ENCODE measurements at places on chromosomes 2 and 18.

DNA sequence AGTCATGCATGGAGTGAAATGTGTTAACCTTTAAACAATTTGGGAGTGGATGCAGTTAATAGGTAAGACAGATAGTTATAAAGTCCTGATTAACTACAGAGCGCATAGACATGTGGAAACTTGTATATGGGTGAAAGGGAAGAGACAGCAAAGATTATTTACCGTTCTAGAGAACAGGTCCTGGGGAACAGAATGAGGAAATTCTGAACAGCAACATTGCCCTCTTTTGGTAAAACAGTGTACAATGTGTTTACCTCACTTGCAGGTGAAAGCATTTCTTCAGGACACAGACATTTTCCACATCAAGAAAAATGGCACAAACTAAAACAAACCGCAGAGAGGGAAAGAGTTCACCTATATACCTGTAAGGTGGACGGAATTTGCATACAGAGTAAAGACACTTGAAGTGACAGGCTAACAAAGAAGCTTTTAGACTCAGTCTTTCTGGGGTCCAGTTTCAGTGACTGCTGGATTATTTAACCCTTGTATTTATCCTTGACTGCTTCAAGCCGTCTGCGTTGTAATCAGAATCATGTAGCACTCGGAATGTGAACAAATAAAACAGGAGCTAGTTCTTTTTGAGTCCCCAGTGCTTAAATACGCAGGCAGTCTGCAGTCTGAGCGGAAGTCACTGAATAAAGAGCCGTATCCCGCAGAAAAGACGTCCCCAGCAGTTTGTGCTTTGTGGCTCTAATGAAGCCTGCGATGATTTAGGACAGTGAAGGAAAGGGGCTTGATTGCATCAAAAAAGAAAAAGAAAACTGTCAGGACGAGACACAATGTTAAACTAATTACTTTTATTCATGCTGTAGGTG is 364.8 kb upstream of the GALNT5 start:
- peak; percentile 19 for DNase-seq

DNA sequence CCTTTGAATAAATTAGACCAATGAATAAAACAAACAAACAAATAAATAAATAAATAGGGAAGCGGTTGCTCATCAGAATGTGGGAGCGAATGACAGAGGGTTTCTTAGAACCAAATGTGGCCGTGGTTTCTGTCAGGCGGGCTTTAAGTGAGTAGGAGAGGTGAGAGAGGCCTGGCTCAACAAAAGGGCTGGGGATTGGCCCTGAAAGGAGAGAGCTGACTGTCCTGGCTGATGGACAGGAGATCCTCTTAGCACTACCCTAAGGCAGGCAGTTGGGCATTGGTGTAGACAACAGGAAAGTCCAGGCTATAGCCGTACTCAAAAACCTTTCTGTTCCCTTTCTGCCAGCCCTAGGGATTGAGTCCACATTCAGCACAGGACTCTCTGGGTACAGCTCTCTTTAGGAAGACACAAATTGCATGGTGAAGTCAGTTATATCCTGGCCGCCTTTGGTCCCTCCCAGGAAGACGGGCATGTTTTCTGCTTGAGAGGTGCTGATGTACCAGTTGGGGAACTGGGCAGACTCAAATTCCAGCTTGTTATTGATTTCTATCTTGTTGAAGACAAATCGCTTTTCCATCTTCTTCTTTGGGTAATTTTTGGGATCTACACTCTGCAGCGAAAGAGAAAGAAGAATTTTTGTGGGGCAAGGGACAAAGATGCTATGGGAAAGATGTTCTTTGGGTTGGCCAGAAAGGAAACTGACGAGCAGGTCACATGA is 6.5 kb downstream of the IL1B start:
- DNase-seq = no peak

GRCh38 chr18:50659091-50660003 is 99.5 kb downstream of the MAPK4 start:
- peak; percentile 70 for DNase-seq

GRCh38 chr2:132581991-132582738 is 87.8 kb downstream of the LYPD1 start:
- DNase-seq = peak; percentile 17

GRCh38 chr2:74186038-74186437 is 7.4 kb upstream of the MOB1A start:
- no peak for DNase-seq

- DNase-seq = no peak
Observed at GRCh38 chr2:111697560-111697959, 186.4 kb downstream of the ANAPC1 start.

GRCh38 chr2:234661849-234662248 is 165.0 kb upstream of the ARL4C start:
- no peak for DNase-seq

DNA sequence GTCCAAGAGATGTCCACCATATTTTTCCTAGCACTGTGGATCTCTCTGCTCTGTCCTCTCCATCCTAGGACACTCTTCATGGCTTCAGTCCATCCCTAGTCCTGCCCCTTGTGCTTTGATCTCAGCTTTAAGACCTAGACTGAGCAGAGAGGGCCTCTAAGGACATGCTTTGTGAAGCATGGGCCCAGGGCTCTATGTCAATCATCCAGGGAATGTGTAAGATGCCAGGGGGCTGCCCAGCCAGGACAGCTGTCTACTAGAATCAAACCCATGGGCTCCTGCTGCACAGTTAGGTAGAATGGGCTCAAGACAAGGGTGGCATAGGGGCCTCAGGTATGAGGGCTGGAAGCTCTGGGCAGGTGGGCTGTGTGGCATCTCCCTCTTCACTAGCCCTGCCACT is 24.9 kb downstream of the TET3 start:
- DNase-seq = no peak

DNA sequence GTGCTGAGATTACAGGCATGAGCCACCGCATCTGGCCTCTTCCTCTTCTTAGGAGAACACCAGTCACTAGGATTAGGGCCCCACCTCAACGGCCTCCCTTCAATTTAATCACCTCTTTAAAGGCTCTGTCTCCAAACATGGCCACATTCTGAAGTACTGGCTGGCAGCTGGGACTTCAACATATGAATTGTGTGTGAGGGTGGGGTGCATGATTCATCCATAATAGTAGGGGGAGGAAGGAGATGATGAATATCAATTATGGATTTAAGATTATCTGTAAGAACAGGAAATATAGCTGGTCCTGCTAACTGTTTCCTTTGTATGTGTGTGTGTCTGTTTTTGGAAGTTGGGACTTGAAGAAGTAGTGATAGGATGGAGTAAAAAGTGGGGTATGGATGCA is 14.7 kb upstream of the EPG5 start:
- DNase-seq = no peak

DNA sequence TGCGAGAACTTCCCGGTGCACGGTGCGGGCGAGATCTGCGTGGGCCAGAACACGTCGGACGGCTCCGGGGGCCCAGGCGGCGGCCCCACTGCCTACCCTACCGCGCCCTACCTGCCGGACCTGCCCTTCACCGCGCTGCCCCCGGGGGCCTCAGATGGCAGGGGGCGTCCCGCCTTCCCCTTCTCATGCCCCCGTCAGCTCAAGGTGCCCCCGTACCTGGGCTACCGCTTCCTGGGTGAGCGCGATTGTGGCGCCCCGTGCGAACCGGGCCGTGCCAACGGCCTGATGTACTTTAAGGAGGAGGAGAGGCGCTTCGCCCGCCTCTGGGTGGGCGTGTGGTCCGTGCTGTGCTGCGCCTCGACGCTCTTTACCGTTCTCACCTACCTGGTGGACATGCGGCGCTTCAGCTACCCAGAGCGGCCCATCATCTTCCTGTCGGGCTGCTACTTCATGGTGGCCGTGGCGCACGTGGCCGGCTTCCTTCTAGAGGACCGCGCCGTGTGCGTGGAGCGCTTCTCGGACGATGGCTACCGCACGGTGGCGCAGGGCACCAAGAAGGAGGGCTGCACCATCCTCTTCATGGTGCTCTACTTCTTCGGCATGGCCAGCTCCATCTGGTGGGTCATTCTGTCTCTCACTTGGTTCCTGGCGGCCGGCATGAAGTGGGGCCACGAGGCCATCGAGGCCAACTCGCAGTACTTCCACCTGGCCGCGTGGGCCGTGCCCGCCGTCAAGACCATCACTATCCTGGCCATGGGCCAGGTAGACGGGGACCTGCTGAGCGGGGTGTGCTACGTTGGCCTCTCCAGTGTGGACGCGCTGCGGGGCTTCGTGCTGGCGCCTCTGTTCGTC is 1.7 kb downstream of the FZD7 start:
- DNase-seq = no peak

DNA sequence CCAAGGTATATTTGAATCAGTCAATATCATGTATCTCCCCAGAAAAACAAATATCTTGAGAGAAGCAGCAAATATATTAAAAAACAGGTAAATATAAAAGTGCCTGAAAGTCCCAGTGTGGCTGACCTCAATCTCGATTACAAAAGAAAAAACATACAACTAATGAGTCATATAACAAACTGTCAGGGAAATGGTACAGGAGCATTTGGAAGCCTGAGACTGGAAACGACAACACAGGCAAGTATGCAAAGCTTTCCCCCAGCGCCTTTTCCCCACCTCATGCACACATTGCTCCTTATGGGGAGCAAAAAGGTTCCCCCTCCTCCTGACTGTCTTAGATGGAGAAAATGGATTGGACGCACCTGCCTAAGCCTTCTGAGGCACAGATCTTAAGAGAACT is 230.7 kb downstream of the TMX3 start:
- DNase-seq = no peak

DNA sequence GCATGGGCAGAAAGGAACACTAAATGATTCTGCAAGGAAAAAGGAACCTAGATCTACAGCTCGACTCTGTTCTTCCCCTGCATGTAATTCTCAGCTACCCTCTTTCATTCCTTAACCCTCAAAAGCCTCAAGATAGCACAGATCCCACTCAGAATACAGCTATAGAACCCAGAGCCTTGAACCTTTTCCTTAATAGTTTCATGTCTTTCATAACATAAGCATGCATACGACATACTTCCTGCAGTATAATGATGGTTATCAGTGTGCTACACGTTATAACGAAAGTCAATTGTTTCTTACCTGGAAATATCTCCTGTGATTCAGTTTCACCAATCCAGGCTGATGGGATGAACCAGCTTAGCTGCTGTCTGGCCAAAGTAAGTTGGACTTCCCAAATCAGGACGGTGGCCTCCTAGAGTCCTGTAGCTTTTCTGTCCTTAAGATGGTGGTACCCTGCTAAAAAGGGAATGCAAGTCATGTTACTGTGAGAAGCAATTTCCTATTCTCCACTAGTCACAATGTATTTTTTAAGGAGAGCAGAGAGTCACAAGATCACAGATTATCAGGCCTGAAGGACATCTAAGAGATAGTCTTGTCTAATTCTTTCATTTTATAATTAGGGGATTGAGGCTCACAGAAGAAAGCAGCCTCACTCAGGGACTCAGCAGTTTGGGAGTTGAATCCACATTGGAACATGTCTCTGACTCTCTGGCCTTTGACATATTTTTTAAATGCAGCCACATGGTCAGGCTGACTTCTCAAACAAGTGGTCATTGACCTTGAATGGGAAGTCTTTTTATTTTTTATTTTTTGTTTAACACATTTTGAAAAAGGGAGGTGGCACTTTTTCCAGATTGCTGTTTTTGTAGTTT is 41.8 kb downstream of the CYRIA start:
- DNase-seq = no peak

DNA sequence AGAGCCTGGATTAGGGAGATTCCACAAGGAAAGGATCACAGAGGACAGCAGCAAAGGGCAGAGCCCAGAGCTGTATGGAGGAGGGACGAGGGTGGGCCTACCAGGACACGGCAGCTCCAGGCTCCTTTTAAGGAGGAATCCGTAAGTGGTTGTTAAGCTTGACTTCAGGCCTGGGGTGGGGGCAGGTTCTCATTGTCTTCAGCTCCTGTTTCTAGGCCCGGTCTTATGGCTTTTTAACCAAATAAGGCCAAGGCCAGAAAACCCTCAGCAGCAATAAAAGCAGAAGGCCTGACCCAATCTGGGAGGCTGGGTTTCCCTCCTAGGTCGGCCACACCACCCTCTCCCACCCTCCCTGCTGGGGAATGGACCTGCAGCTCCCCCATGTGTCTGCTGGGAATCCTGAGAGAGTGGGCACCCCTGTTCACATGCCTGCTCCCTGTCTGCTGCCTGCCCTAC is 111.2 kb downstream of the PLB1 start:
- DNase-seq = no peak
